Activated CD8-positive, alpha-beta memory T cell treated with anti-CD3 and anti-CD28 coated beads, Interleukin-2, amount 50 U/mL, for 4 hours (primary cell): ENCODE measurements at places on chromosomes 11 and 22.

GRCh38 chr22:22546490-22546889 lies 12.6 kb downstream of the PRAME start:
- DNase-seq: no peak

GRCh38 chr11:46338988-46339666 lies 8.1 kb upstream of the DGKZ start:
- no peak for DNase-seq

- DNase-seq: no peak
Observed at GRCh38 chr11:33716243-33716642, 15.6 kb upstream of the C11orf91 start.

- DNase-seq: no peak
Observed at GRCh38 chr22:49993649-49994360, 18.8 kb downstream of the IL17REL start.

GRCh38 chr22:46730568-46731245 lies 7.3 kb downstream of the CERK start:
- DNase-seq: no peak

- no peak for DNase-seq
Observed at GRCh38 chr11:102488208-102488607, 35.6 kb upstream of the TMEM123 start.

GRCh38 chr22:48729499-48730171 lies 1098.0 kb downstream of the BRD1 start:
- DNase-seq: no peak

DNA sequence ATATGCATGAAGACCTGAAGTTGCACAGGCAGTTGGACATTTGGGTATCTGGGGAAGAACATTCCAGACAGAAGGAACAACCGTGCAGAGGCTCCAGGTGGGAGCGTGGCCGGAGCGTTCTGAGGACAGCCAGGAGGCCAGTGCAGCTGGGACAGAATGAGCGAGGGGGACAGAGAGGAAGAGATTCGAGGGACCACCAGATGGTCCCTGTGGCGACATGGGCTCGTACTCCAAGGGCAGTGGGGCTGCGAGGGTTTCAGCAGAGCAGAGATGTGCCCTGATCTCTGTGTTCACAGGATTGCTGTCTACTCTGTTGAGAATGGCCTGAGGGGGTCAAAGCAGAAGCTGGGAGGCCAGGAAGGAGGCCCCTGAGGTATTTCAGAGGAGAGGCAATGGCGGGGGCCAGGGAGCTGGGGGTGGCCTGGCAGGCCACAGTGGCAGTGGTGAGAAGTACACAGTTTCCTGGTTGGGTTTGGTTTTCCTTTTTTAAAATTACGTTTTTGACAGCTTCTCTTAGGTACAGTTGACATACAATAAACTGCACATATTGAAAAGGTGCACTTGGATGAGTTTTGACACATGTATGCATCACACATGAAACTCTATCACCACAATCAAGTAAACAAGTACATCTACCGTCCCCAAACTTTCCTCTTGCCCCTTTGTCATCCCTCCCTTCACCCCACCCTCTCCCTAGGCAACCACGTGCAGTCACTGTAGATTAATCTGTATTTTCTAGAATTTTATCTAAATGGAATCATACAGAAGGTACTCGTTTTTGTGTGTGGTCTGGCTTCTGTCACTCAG lies 24.8 kb upstream of the SOX10 start:
- no peak for DNase-seq

DNA sequence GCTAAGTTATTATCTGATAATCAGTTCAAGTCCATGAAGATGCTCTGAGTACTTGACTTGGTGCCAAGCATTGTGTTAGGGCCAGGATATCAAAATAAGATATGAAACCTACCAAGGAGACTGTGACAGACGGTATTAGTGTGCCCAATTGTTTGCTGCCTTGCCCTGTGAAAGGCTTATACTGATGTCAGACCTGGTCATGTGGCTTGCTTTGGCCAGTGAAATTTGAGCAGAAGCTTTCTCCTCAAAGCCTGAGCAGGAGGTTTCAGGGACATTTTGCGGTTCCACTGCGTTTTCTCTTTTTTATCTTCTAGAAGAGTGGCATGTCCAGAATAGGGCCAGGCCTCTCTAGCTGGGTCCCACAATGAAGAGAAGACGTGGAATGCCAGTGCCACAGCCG lies 15.8 kb upstream of the PKNOX2 start:
- DNase-seq: no peak

DNA sequence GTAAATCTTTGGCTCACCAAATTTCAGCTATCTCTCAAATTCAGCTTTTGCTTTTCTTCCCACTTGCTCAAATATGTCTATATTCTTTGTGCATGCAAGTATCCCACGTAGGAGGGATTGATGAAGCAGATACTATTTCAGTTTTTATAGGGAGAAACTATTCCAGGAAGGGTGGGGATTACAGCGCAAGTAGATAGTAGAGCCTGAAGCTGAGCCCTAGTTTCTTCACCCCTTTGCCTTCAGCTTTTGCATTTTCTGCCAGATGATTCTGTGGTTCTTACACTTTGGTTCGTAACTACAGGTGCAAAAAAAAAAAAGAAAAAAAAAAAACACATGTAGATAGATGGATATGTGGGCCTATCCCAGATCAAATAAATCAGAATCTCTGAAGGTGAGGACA lies 3.1 kb upstream of the ACP2 start:
- DNase-seq: no peak

DNA sequence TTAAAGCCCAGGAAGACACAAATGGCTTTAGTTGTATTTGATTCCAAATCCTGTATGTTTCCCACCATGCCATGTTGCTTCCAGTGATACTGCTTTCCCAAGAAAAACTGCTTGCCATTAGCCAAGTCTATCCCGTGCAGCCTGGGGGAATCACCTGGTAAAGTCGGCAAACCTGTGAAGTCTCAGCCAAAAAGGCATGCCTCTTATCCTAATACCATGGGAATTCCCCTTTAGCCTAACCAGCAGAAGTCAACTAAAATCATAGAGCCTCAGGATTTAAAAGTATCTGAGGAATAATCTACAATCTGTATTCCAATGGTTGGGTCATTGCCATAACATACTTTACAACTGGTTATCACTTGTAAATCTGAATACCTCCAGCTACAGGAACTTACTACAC lies 869.4 kb downstream of the DLG2 start:
- no peak for DNase-seq

- DNase-seq: no peak
Observed at GRCh38 chr11:17260020-17260419, 16.5 kb upstream of the NUCB2 start.

DNA sequence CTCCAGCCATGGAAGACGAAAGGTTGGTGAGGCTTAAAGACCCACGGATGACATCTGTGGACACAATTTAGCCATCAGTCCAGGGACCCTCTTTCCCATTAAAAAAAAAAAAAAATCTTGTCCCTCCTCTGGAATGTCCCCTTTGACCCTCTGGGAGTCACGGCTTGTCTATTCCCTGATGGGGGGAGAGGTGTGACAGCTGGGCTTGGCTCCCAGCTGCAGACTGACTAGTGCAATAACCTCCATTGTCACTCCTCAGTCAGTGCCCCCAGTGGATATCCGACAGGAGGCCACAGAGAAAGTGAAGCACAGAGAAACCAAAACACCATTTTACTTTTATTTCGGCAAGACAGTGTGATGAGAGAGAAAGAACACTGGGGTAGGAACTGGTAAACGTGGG lies 2.7 kb upstream of the VSIG2 start:
- no peak for DNase-seq

DNA sequence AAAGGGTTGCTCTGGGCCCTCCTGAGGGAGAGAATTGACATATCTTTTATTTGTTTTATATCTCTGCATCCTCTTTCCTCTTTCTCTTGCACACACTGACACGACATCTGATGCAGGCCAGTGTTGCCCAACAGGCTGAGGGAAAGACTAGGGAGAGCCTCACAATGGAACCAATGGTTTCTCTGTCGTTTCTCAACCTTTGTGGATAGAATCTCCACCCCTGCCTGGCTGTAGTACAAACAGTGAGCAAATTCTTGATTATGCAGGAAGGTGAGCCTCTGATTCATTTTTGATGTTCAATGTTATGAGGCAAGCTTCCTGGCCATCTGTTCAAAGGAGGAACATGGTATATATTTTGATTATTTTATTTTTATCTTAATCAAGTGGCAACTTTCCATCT lies 49.8 kb upstream of the PLET1 start:
- no peak for DNase-seq

DNA sequence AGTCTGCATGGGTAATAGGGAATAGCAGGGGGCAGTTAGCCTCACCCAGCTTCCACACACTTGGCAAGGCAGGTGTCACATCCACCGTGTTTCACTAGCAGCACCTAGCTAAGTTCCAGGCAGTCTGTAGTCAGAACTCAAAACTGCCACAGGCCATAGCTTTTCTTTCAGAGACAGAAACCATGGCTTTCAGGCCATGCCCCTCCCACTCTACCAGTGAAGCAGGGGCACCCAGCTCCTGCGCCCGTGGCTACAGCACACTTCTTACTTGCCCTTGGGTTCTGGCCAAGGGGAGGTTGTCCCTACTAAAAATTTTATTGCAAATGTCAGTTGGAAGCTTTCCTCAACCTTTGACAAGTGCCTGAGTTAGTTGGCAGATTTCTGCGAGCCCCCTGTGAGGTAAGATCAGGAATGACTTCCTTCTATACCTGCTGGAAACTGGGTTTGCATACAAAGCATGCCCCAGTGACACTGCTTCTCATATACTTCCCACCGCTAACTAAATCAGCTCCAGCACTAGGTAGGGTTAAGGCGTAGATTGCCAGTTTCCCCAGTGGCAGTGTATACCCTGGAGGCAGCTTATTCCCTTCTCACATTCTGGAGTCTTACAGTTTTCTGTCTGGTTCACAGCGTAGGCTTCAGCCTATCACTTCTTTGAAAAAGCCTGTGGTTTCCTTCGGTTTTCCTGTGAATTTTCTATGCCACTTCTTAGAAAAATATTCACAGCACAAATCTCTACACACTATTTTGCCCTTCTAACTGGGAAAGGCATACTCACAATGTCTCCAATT lies 139.0 kb upstream of the LUZP2 start:
- DNase-seq: no peak

DNA sequence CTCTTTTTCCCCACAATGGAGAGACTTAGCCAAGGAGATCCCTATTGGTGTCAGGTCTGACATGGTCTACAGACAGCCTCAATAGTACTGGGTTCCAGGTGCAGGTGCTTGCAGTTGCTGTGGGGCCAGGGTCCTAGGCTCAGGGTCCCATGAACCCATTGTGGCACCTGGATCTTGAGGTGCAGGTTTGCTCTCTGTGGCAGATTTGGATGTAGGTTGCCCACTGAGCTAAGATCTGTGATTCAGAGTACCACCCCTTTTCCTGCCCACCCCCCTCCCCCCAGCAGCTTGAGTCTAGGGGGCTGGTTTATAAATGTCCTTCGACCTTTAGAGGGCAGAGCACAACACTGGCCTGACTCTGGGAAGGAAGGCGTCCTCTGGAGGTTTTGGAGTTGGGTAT lies 147.0 kb downstream of the APIP start:
- no peak for DNase-seq

DNA sequence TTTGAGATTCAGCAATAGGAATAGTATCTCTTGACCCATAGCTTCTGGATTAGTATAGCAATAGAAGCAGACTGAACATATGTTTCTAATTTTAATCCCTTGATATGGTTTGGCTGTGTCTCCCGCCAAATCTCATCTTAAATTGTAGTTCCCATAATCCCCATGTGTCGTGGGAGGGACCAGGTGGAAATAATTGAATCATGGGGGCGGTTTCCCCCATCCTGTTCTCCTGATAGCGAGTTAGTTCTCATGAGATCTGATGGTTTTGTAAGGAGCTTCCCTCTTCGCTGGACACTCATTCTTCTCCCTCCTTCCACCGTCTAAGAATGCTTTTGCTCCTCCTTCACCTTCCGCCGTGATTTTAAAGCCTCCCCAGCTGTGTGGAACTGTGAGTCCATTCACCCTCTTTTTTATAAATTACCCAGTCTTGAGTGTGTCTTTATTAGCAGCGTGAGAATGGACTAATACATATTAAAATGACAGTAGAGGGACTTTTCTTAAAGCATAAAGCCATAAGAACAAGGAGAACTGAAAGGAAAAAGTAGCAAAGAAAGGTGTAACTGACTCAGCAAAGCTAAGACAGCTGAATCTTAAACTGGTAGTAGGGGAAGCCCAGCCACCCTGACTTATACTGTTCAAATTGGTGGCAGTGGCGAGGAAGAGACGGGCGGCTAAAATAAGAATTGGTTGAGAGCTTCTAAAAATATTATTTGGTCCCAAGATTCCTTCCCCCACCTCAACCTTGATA lies 20.3 kb upstream of the SLN start:
- no peak for DNase-seq

DNA sequence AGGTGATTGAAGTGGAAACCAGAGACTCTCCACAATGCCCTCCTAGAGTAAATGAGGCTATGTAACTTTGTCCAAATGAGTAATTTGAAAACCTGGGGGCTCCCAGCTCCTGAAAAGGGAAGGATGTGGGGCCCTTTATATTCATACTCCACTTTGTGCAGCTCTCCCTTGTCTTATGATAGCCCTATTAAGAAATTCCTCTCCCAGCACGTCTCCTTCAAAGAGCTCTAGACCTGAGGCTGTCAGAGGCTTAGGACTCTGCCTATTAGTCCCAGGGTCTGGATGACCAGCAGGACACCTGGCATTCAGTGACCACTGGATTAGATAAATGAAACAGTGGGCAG lies 2.1 kb downstream of the SLC43A1 start:
- no peak for DNase-seq

- DNase-seq: peak; percentile 41
Observed at GRCh38 chr22:19576460-19577421, 52.5 kb upstream of the CLDN5 start.

GRCh38 chr22:19275919-19276600 lies 15.5 kb downstream of the CLTCL1 start:
- no peak for DNase-seq

- no peak for DNase-seq
Observed at GRCh38 chr11:77287615-77288273, 13.7 kb downstream of the GDPD4 start.

GRCh38 chr11:520428-521176 lies 13.6 kb upstream of the RNH1 start:
- peak; percentile 18 for DNase-seq

- DNase-seq: no peak
Observed at GRCh38 chr11:106961048-106961447, 57.2 kb downstream of the GUCY1A2 start.

DNA sequence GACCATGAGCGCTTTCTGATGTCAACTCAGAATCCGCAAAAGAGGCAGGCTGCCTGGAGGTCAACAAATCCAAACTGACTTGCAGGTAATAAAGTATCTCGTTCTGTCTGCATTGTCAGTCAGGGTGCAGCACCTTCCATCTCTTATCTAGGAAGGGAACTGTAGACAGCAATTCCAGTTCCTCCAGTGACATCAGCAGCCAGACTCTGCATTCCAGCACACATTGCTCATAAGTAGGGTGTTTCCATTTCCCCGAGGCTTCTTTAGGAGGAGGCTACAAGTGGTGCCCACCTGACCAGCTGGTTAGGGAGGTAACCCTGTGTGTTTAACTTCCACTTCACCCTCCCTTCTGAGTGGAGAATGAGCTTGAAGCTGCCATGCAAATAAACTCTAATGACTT lies 53.3 kb downstream of the NTM start:
- DNase-seq: no peak

- no peak for DNase-seq
Observed at GRCh38 chr22:28329186-28330073, 350.2 kb downstream of the TTC28 start.

- no peak for DNase-seq
Observed at GRCh38 chr11:90805172-90805571, 582.3 kb upstream of the CHORDC1 start.

- DNase-seq: no peak
Observed at GRCh38 chr11:38392176-38392575, 1794.1 kb upstream of the RAG2 start.
